ENCODE measurements at places on chromosomes 7 and 10. TPM values are rescaled to one million over a fixed set of nuclear protein-coding genes. Genes with fewer than 3 reads are reported as not detected.

The MYL10 gene
- total RNA-seq = not detected

DNA sequence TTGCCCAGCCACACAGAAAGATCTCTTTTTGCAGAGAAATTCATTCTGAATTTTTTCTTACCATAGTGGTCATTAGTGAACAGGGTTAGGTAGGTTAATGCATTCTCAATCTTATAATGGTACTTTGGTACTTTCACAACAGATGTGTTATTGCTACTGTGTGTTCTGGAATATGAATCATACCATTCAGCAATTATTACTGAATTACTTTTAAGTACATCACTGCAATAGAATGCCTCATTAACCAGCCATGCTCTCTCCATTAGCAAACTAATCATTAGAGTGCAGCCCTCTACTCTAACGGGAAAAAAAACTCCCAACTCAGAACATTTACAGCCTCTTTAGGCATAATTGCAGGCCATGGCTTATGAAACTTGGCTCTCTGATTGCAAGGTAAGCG lies 102.1 kb downstream of the DOCK4 start:
- H3K27me3 ChIP-seq = no peaks in the 10 kb centered on the region
- H3K27ac ChIP-seq = no peak overlapping the region
- H3K36me3 ChIP-seq = no peaks in the 10 kb centered on the region

DNA sequence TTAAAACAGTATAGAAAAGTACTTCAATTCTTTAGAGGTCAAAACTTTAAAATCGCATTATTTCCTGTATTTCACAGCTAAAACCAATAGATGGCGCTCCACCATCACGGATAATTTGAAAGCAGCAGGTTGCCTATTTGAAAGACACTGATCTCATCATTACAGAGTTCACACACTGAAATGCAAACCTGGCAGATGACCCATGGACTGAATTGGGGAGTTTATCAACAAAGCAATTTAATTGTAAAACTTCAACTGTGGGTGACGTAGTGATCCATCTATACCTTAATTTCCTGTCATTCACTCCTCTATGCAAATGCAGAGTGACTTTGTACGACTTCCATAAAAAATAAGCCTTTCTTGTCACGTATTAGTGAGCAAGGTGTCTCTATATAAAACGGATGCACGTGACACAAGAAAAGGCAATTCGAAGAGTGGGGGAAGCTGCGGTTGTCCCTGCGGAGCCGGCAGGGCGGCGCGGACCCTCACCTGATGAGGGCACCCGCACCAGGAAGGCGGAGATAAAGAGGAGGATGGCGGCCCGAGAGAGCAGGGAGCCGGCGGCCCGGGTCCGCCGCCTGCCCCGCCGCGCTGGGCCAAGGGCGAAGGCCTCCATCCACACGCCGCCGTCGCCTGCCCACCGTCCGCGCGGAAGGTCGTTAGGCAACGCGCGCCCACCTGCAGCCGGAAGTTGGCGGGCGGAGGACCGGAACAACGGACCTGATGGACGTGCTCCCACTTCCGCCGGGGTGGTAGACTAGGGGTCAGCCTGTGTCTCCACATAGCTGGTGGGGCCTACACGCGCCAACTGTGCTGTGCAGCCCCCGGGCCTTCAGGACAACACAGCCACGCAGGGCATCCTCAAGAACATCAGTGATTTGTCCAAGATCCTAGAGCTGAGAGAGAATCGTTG lies at the start of gene ZPBP:
Gene ZPBP, minus strand, starts transcription at position 668 of the 913 bp plus-strand sequence. Its CDS starts 52 bp downstream, at position 616.
- peaks cover 4% of the 10 kb centered on the region for H3K4me1 ChIP-seq
- H3K4me3 ChIP-seq = peak within 1 kb of the TSS; percentile 40
- no peak for DNase-seq
- no peaks in the 10 kb centered on the region for H3K36me3 ChIP-seq
- no peaks in the 10 kb centered on the region for H3K27me3 ChIP-seq
- peak within 1 kb of the TSS; percentile 49 for H3K27ac ChIP-seq

DNA sequence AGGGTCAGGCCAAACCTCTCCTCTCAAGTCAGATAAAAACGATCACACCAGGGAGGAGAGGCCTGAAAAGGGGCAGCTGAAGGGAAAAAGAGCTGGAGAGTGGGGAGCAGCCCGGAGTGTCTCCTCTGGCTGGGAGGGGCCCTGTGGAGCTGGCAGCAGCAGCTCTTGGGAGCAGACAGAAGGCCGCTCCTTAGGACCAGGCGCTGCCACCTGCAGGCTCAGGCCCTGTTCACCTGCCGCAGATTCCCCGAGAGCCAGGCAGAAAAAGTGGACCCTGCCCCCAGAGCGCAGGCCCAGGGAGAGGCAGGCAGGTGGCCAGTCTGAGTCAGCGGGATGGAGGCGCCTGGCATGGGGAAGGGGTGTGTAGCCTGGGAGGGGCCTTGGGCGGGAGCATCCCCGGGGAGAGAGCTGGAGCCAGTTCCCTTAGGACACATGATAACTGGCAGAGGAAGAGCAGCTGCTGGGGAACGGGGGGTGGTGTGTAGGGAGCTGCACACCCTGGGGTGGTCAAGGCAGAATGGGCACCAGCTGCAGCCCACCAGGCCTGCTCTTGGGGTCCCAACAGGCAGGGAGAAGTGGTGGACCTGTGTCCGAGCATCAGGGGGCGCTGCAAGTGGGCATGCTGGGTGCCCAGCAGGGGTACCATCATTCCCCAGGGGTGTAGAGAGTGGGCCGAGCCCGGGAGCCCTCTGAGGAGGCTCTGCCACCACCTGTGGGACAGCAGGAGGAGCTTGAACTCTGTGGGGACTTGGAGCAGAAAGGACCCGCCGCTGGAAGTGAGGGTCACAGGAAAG lies 177.2 kb upstream of the RHEB start:
- H3K4me1 ChIP-seq = no peaks in the 10 kb centered on the region
- peak overlapping the region; percentile 37 for H3K27ac ChIP-seq
- H3K36me3 ChIP-seq = no peaks in the 10 kb centered on the region

DNA sequence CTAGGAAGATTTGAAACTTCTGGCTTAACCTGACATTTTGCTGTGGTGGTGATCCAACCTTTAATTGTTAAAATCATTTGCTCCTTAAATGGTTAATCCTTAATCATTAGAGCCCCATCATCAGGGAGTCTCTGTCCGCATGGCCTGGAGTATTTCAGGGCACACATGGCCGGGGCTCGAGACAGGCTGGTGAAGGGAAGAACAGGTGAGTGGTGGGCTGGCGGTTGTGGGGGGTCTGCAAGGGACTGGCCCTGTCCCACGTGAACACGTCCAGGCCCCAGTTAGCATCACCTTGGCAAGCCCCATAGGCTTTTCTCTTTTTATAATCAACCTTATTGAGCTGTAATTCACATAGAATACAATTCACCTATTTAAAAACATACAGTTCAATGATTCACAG lies 109.5 kb downstream of the DNAJB6 start:
- no peak overlapping the region for H3K4me3 ChIP-seq
- H3K4me1 ChIP-seq = no peaks in the 10 kb centered on the region
- no peak overlapping the region for H3K27ac ChIP-seq

DNA sequence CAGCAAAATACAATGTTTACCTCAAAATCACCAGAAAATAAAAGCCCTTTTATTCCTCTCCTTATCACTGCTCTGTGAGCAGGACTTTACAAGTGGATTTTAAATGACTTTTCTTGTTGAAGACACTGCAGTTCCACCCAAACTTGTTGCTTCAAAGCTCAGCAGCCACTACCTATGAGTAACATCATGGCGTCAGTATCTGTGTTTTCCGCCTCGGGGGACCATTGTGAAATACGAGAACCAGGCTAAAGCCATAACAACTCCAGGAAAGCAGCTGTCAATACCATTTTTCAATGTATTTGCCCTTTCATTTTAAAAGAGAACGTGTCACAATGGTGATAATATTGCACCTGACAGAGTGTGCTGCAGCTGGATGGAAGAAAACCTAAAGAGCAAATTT lies 284.0 kb upstream of the RNF32 start:
- no peak overlapping the region for H3K27ac ChIP-seq
- no peak overlapping the region for H3K4me3 ChIP-seq
- no peaks in the 10 kb centered on the region for H3K36me3 ChIP-seq
- DNase-seq = no peak
- H3K4me1 ChIP-seq = no peaks in the 10 kb centered on the region

DNA sequence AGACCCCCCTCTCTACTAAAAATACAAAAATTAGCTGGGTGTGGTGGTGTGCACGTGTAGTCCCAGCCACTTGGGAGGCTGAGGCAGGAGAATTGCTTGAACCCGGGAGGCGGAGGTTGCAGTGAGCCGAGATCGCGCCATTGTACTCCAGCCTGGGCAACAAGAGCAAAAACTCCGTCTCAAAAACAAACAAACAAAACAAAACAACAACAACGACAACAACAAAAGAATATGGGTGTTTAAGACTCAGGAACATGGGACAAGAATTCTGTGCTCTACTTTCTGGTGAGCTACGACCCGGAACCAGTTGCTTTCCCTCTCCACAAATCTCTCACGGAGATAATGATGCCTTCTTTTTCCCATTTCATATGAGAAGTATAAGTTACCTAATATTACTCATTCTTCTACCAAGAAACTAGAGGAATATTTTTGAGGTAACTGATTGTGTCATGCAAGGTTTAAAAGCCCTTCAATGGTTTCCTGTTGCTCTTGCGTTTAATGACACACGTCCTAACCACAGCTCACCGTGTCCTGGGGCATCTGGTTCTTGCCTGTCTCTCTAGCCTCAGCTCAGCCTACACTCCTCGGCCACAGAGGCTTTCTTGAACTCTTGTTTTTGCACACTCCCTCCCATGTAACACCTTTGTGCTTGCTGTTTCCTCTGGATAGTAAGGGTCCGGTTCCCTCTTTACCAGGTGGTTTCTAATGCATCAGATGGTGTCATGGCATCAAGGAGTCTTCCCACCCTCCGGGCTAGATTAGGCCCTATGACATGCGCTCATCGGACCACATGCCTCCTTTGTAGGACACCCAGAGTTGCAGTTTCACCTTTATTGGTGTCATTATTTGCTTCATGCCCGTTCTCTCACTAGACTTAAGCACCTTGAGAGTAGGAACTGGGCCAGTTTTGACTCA lies 67.5 kb downstream of the PFKFB3 start:
- no peaks in the 10 kb centered on the region for H3K36me3 ChIP-seq
- H3K4me1 ChIP-seq = no peaks in the 10 kb centered on the region
- H3K27me3 ChIP-seq = no peaks in the 10 kb centered on the region
- peak overlapping the region; percentile 47 for H3K27ac ChIP-seq
- no peak for DNase-seq
